ENCODE measurements at places on chromosomes 16 and 17.
A peak's percentile ranks its signal among the peaks of the same experiment; 100 is the strongest.

GRCh38 chr17:64377769-64378282, 12.8 kb downstream of the PECAM1 start:
- no peak for DNase-seq

- DNase-seq, result no peak
These were observed 46.1 kb upstream of the NLK start for GRCh38 chr17:27996202-27997043.

- no peak for DNase-seq
These were observed 58.5 kb downstream of the CACNG5 start for GRCh38 chr17:66893382-66893781.

- DNase-seq, result no peak
These were observed 173.1 kb downstream of the CEP112 start for GRCh38 chr17:66018786-66019185.

GRCh38 chr17:20059728-20060188, 50.6 kb downstream of the SPECC1 start:
- peak; percentile 26 for DNase-seq

DNA sequence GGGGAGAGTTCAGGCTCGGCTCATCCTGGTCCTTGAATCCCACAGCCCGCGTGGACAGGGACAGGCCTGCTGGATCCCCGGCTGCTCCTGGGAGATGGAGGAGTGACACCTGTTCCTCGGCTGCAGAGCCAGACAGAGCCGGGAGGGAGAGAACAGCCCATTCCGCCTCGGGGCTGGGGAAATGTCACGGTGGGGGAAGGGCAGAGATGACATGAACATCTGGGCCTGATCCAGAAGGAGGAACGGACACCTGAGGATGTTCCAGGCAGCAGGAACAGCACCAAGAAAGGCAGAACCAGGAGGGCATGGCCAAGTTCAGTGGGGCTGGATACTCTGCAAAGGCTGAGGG, 2.1 kb downstream of the ZNF764 start:
- DNase-seq, result no peak

DNA sequence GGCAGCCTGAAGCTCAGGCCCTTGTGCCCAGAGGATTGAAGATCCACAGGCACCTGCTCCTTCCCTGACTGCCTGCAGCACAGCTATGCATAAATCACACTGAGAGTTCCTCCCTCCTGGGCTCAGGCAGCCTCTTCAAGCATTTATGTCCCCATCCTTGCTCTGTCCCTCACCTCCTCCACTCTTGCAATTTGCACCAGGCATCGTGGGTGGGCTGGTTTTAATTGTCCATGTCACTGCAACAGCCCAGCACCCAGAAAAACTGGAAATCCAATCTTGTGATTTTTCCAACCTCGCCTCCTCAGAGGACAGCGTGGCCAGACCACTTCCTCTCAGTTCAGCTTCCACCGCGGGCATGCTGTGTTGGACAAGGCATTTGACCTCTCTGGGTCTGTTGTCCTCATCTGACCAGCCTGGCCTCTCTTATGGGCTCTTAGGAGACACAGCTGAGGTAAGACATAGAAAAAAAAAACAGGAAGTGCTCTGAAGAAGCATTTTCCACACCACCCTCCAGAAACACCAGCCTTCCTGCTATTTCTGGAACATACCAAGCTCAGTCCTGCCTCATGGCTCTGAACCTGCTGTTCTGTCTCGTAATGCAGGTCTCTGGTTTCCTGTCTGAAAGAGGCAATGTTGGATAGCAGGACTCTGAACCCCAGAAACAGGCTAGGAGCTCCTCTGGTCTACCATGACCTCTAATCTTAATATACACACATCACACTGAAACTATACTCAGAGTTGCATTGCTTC, 8.3 kb downstream of the TMEM114 start:
- no peak for DNase-seq

- DNase-seq, result no peak
These were observed 84.4 kb upstream of the NUDT7 start for GRCh38 chr16:77637940-77638339.

- DNase-seq, result no peak
These were observed 5.3 kb upstream of the COL1A1 start for GRCh38 chr17:50206604-50207293.

GRCh38 chr16:13168091-13168572, 266.7 kb downstream of the SHISA9 start:
- no peak for DNase-seq

GRCh38 chr17:27264068-27264812, 29.7 kb upstream of the WSB1 start:
- no peak for DNase-seq
